ENCODE measurements at places on chromosomes 16 and 17.
A peak's percentile ranks its signal among the peaks of the same experiment; 100 is the strongest.

GRCh38 chr16:56918467-56919012 lies 13.4 kb upstream of the HERPUD1 start:
- DNase-seq = no peak

- DNase-seq = no peak
These were observed 4.7 kb upstream of the NDEL1 start for GRCh38 chr17:8430966-8431365.

DNA sequence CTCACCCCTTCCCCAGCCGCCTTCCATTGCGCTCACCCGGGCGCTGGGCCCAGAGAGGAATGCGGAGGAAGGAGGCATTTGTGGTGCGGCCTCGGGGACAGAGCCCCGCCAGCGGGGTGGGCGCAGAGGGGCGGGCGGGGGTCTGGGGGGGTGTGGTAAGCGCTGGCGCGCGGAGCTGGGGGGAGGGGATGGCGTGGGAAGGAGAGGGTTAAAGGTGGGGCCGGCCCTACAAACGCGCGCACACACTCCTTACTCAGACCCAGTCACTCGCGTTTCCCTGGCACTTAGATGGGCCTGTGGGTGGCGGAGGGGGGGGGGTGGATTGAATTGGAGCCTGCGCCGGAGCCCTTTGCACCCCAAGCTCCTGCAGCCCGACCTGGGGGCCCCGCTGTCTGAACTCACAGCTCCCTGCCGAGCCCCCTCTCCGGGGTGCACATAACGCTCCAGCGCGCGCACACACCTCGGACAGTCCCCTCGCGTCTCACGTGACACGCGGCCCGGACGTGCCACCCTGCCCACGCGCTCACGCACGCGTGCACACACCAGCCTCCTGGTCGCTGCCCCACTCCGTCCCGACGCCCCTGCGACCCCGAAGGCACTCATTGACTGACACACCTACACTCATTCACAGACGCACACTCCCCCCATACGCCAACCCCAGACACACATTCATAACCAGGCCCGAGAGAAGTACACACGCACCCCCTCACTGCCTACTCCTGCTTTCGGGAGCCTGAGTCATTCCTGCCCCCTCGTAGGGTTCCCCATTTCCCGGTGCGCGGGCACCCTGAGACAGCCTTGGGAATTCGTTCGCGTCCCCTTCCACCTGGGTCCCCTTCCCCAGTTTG lies 844 bp downstream of the TBKBP1 start:
- peak; percentile 92 for DNase-seq

- no peak for DNase-seq
These were observed 1.7 kb downstream of the HOXB1 start for GRCh38 chr17:48528936-48529682.

GRCh38 chr16:35221482-35222185 lies 1762.2 kb downstream of the TP53TG3F start:
- DNase-seq = peak; percentile 60

GRCh38 chr16:11253009-11253994 lies 2.7 kb downstream of the SOCS1 start:
- no peak for DNase-seq

GRCh38 chr17:80834893-80835275 lies 156.8 kb upstream of the CHMP6 start:
- DNase-seq = no peak

- DNase-seq = no peak
These were observed 122.3 kb downstream of the GOSR1 start for GRCh38 chr17:30599428-30600059.

DNA sequence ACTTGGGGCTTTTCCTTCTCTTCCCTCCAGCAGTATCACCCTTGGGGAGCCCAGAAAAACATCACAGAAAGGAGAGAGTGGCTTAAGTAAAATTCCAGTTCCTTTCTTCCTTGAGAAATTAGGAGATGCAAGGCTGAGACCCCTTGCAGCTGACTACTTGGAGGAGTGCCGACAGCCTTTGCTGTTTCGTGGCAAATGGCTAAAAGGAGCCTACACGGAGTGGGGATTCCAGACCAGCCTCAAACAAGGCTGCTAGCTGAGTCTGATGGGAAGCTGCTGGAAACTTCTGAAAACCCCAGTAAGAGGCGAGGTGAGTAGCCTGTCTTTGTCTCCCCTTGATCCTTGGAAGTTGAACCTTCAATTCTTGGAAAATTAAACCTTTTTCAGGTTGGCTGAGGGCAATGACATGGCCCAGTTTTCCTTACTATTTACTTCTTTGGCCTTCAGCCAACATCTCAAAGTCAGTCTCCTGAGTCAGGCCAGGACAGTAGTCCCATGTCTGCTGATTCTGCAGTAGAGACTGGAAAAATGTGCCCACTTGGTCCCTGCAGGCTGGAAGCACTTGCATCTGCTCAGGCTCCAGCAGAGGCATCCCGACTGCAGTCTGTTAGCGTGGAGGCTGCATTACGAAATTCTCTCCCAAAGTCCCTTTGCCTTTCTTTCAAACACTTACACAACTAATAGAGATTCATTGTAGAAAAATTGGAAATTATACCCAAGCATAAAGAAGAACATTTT lies 23.4 kb downstream of the SMIM36 start:
- DNase-seq = no peak

DNA sequence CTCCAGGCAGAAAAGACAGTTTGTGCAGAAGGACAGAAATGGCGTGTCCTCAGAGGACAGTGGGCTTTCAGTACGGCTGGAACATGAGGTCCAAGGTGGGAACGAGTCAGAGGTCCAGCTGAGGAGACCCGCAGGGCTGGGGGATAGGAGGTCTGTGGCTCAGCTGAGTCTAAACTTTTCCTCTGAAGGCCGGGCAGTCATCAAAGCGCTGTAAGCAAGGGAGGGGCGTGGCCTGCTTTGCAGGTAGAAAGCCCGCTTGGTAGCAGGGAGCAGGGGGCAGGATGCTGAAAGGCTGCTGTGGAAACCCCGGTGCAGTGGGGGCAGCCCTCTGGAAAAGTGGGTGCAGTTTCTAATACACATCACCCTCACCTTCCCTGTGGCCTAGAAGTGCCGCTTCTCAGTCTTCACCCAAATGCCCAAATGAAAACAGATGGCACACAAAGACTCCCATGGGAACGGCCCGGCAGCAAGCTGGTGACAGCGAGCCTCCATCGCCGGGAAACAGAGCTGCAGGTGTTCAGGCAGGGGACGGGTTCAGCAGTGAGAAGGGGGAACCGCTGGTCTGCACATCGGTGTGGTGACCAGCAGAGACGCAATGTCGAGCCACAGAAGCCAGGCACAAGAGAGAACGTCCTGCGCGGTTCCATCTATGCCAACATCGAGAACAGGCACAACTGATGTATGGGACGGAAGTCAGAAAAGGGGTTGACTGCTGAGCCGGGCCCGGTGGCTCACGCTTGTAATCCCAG lies 12.2 kb upstream of the OSGIN1 start:
- DNase-seq = no peak

- peak; percentile 89 for DNase-seq
These were observed 14.0 kb upstream of the STAC2 start for GRCh38 chr17:39239640-39240314.

GRCh38 chr17:38453951-38454421 lies 25.7 kb downstream of the ARHGAP23 start:
- no peak for DNase-seq

- DNase-seq = peak; percentile 87
These were observed 9.6 kb upstream of the MTSS2 start for GRCh38 chr16:70695331-70696070.

DNA sequence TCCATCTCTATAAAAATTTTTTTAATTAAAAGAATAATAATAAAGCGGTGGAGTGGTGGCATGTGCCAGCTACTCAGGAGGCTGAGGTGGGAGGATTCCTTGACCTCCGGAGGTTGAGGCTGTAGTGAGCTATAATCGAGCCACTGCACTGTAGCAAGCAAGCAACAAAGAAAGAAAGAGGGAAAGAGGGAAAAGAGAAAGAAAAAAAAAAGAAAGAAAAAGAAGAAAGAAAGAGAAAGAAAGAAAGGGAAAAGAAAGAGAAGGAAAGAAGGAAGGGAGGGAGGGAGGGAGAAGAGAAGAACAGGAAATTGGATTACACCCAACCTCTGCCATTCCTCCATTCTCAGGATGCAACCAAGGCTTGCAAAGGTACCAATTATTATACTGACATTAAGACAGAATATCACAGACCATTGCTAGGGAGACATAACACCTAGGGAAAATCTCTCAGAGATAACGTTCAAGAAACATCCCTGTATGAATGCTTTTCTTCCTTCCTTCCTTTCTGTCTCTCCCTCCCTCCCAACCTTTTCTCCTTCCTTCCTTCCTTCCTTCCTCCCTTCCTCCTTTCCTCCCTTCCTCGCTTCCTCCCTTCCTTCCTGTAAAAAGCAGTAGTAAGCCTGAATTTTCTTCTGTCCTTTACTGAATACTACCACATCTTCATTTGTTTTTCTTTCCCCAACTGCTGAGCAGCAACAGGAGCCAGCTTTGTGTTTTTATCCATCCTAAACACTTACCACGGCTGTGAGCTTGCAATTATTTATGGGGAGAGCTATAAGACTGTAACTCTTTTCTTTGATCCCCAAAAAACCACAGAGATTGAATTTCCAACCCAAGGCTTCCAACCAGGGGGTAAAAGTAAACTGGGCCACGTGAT lies 1.8 kb upstream of the LITAF start:
- DNase-seq = no peak

DNA sequence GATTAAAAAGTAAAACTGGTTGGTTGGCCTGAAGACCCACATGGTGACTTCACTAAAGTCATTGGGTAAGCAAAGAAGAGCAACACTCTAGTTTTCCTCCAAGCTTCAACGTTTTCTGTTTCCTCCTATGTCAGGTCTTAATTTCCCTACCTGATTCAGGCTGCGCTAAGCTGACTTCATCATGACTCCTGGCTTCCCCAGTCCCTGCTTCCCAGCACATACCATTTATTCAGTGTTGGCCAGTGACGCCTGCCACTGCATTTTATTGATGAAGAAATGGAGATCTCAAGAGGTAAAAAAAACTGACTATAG lies 645.3 kb downstream of the WWOX start:
- DNase-seq = no peak

GRCh38 chr16:11196286-11196828 lies 59.6 kb downstream of the SOCS1 start:
- DNase-seq = no peak

DNA sequence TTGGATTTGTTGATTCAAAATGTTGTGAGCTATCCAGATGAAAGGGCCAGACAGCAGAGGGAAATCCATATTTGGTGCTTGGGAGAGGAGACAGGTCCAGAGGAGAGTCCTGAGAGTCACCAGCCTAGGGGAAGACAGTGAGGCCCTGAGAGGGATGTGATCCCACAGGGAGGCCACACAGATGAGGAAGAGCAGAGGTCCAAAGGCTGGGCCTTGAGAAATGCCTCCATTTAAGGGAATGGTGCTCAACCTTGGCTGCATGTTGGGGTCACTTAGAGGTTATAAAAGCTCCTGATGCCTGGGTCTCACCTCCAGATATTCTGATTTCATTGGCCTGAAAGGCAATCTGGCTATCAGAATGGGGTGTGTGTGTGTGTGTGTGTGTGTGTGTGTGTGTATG lies 194.9 kb downstream of the UTP18 start:
- no peak for DNase-seq

DNA sequence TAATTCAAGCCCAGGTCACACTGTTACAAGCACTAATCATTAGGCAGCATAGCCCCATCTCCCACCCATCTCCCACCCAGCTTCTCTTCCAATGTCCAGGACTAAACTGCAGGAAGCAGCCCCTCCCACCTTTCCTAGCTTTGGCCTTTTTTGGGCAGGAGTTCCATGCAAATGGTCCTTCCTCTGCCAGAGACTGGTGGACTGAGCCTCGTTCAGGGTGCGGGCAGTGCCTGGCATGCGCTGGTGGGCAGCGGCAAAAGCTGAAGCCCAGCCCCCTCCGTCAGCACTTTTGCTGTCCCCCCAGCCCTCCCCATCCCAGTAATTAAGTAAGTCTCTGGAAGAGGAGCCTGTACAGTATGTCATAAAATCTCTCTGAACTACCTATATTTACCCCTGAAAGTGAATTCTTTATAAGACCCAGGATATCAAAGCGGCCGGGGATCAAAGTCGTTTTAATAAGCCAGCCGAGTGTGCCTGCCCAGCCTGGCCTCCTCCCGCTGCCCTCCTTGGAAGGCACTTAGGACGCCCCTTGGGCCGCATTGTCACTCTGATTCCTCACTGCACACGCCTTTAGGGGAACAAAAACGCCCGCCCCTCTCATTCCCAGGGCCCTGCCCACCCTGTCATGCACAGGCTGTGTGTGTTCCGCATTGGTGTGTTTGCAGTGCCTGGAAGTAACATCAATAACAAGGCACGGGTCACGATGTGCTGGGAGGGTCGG lies 109.9 kb downstream of the IRX5 start:
- peak; percentile 68 for DNase-seq

GRCh38 chr17:30858556-30859250 lies 26.9 kb downstream of the ATAD5 start:
- DNase-seq = no peak

DNA sequence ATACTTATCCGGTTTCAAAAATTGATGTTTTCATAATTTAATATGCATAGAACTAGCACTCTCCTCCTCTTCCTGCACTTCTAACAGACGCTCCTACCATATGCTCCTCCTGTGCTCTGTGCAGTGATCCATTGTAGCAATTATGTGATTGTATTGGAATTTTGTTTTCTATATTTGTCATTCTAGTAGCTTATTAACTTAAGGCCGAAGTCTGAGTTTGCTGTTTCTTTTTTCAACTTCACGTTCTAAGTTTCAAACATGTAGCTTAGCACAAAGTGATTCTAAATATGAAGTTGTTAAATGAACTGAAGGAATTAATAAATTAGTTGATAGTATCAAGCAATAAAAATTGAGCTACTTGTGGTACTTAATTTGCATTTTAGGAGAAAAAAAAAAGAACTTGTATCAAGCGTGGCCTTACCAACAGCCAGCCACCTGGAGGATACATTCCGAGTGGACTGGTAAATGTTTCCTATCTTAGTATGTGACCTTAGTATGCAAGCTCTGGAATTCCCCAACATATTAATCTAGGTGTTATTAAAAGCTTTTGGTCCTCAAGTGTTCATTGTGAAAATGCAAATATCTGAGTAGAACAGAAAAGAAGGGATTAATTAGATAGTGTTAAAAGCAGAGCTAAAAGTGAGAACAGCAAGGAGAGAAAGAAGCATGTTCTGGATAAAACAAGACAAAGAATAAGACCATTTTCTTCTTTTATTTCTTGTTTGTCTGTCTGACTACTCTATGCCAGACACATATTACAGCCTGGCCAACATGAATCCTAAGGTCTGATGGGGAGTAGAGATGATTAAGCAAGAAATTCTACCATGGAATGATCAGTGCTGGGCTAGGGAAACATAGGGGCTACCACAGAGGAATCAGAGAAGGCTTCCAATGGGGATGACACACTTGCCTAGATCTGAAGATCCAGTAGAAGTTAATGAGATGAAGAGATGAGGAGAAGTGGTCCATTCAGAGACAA lies 290.4 kb upstream of the MON1B start:
- DNase-seq = no peak

- no peak for DNase-seq
These were observed 63.2 kb downstream of the AMFR start for GRCh38 chr16:56362057-56362655.

DNA sequence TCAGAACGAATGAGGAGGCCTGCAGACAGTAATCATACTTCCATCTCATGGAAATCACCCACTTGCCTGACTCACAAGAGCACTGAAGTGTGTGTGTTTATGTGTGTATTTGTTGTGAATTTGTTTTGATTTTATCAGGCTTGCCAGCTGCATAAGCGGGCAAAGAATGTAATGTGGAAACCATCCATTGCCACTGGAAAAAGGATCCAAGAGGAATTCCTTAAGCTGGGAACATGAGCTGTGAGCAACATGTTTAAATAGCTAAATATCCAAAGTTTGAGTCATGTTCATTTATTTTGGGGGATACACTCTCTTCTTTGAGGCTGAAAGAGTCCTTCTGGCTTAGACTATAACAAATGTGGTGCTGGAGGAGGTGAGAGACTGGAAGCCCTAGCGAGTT lies 198.4 kb upstream of the TBX2 start:
- DNase-seq = no peak
